ENCODE measurements at places on chromosomes 2 and 18.

GRCh38 chr2:235523021-235523420 lies 29.2 kb downstream of the AGAP1 start:
- DNase-seq = no peak

GRCh38 chr2:216878072-216878471 lies 18.2 kb upstream of the TNP1 start:
- DNase-seq = no peak

- no peak for DNase-seq
Observed at GRCh38 chr2:199147216-199147615, 310.5 kb downstream of the SATB2 start.

DNA sequence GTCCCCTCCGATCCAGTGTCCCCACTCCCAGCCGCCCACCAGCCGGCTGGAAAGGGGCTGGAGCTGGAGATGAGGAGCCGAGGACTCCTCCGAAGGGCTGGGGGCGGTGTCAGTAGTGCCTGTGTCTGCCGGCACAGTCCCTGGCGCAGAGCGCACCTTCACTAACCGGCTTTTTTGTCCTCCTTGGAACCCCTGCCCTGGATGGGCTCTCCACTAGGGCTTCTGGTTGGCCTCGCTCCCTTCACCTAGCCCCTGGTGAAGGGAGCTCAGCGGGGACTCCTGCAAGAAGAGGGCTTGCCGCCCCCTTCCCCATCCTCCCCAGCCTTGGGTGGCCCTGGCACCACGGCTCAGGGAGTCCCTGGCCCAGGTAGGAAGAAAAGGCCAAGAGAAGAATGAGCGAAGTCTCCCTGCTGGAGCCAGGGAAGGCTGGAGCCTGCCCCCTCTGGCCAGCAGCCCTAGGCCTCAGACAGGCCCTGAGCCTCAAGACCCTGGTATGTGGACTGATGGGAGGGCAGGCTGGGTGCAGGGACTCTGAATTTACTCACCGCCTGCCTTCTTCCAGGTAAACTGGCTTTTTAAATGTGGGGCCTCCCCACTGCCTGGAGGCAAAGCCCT lies 570 bp upstream of the ECEL1 start:
- DNase-seq = no peak

- DNase-seq = no peak
Observed at GRCh38 chr18:50310080-50310479, 22.6 kb upstream of the CXXC1 start.

GRCh38 chr18:50722311-50722710 lies 97.5 kb downstream of the MRO start:
- DNase-seq = no peak

DNA sequence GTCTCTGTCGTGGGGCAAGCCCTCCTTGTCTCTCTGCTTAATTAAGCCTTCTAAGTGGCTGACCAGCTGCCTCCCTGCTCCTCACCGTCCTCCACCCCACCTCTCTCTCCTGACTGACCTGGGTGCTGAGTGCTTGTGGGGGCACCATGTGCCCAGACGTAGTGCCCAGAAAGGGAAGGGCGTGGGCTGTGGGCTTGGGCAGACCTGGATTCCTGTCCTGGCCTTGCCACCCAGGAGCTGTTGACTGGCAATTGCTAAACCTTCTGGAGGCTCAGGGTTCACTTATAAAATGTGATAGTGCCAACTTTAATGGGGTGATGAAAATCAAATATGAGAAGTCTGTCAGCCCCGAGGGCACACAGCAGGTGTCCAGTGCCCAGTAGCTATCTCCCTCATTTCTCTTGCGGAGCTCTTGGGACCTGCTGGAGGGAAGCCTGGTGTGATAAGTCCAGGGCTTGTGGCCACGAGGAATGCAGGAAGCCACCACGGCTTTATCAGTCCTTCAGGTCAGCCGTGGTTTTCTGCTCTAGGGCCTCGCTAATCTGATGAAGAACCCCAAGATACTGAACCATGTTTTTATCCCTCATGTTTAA lies 22.0 kb upstream of the INHBB start:
- no peak for DNase-seq

- no peak for DNase-seq
Observed at GRCh38 chr18:5503740-5504139, 40.1 kb downstream of the EPB41L3 start.

DNA sequence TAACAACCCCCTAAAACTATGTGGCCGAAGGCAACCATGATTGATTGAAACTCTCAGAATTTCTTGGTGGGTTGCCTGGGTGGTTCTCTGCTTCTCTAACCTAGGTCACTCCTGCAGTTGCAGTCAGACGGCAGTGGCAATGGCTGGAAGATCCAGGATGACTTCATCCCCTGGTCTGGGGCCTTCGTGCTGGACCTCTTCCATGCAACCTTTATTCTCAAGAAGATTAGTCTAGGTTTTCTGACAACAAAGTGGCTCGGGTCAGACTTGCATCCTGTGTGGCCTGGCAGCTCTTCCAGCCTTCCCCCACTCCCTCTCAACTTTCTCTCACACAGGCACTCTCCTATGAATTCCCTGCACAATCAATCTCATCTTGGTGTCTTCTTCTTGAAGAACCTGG lies 76.4 kb downstream of the METTL4 start:
- no peak for DNase-seq

Data from GM06990 (cell line).